Liver (tissue), 10 donors: ENCODE measurements at places on chromosomes 3 and 15.

- no peak for DNase-seq
- H3K27ac ChIP-seq: no peak overlapping the region
- H3K36me3 ChIP-seq: no peaks in the 10 kb centered on the region
Observed at GRCh38 chr3:94561094-94561493, 498.2 kb downstream of the NSUN3 start.

DNA sequence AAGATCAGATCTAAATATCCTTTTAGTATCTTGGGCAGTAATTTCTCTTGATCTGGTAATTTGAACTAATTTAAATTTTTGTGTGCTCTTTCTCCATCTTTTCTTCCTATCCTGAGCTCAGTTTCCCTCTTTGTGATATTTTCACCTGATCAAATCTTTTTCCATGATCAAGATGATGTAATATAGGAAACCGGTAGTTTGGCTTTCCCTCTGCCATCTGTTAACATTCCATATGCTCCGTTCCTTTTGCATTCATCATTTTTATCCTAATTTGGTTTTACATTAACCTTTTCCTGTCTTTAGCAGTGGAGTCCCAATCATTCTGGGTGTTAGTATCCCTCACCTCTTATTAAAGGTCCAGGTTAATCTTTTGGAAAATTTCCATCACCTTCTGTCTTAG, 5.9 kb upstream of the ABHD6 start:
- H3K27me3 ChIP-seq: no peaks in the 10 kb centered on the region
- DNase-seq: no peak
- no peaks in the 10 kb centered on the region for H3K36me3 ChIP-seq
- H3K27ac ChIP-seq: peak overlapping the region; percentile 65
- H3K4me1 ChIP-seq: peaks cover 3% of the 10 kb centered on the region
- no peak overlapping the region for H3K4me3 ChIP-seq

GRCh38 chr3:24303057-24303754, 191.4 kb downstream of the THRB start:
- no peaks in the 10 kb centered on the region for H3K36me3 ChIP-seq
- no peak for DNase-seq
- H3K4me1 ChIP-seq: no peaks in the 10 kb centered on the region
- H3K27me3 ChIP-seq: no peaks in the 10 kb centered on the region
- no peak overlapping the region for H3K4me3 ChIP-seq
- H3K27ac ChIP-seq: no peak overlapping the region

DNA sequence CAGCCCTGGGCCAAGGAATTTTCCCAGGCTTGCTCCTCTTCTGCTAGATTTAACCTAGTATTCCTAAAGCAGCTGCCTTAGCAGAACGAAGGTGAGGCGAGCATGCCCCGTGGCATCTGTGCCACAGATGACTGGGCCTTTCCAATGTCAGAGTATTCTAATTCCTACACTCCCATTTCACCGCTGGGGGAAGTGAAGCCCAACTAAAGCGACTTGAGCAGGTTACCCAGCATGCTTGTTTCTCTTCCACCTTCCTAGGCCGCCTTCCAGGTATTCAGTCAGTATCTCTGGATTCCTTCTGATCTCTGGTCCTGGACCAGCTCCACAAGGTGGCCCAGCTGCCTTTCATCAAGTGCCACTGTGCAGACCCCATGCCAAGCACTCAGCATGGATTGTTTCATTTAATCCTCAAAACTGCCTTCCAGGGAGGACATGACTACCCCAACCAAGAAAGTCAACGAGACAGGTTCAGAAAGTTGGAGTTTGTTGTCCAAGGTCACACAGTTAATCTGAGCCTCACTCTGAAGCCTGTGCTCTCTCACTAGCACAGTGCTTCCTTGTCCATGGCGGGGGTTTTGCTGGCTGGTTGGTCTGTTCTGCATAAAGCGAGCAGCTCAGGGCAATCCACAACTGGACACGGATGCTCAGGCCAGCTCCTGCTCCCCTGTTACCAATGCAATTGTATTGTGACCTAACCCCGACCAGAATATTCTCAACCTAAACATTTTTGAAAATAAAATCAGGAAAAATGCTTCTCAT, 15.1 kb downstream of the MYO5C start:
- H3K4me1 ChIP-seq: peaks cover 18% of the 10 kb centered on the region
- H3K4me3 ChIP-seq: no peak overlapping the region
- no peak for DNase-seq
- H3K27ac ChIP-seq: no peak overlapping the region
- H3K27me3 ChIP-seq: no peaks in the 10 kb centered on the region

DNA sequence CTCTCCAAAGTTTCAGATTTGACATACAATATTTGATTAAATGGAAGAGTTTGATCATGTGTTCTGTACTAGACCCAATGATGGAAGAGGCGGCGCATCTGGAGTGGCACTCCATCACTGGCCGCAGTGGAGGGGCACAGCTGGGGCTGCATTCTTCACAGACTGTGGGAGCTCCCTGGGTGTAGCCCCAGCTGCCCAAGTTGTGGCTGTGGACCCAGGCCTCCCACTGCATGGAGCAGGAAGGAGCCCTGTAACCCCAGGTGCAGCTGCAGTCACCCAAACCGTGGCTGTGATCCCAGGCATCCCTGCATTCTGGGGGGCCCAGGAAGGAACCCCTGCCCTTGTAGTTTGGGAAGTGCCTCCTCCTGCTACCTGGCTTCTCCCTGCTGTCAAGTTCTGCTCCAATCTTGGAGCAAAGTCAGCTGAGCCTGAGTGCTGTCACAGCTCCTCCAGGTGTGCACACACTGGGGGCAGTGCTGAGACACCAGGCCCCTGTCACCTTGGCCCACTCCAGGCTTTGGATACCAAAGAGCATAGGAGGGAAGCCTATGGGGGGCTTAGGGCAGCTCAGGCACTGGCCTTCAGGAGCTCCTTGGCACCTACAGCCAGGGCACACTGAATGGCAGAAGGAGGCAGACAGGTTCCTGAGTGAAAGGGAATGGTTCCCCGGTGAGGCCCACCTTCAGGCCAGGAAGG, 651.9 kb upstream of the BCHE start:
- no peaks in the 10 kb centered on the region for H3K36me3 ChIP-seq
- no peak for DNase-seq
- no peaks in the 10 kb centered on the region for H3K27me3 ChIP-seq
- no peak overlapping the region for H3K4me3 ChIP-seq
- no peak overlapping the region for H3K27ac ChIP-seq

GRCh38 chr3:73602170-73602569, 22.6 kb downstream of the PDZRN3 start:
- no peak overlapping the region for H3K4me3 ChIP-seq
- H3K27me3 ChIP-seq: no peaks in the 10 kb centered on the region
